ENCODE measurements at places on chromosomes 6 and 20.

- DNase-seq, result no peak
Observed at GRCh38 chr20:18513208-18513607, 5.5 kb downstream of the SEC23B start.

GRCh38 chr6:159979136-159979874, 10.4 kb downstream of the IGF2R start:
- peak; percentile 65 for DNase-seq

DNA sequence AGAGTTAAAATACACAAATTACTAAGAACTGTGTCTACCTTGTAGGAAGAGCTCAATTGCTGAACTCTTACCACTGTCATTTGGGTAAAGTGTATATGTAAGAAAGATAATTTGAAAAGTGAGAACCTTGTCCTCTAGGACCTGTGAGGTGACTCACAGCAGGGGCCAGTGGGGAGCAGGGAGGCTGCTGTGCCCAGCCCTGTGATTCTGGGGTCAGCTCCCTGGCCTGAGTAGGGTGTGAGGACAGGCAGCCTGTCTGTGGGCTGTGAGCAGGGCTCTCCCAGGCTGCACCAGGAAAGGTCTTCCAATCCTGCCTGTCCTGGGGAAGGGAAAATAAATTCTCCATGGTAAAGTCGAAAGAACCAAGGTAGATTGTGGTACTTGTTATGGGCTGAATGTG, 27.3 kb upstream of the SIRPG start:
- DNase-seq, result no peak

DNA sequence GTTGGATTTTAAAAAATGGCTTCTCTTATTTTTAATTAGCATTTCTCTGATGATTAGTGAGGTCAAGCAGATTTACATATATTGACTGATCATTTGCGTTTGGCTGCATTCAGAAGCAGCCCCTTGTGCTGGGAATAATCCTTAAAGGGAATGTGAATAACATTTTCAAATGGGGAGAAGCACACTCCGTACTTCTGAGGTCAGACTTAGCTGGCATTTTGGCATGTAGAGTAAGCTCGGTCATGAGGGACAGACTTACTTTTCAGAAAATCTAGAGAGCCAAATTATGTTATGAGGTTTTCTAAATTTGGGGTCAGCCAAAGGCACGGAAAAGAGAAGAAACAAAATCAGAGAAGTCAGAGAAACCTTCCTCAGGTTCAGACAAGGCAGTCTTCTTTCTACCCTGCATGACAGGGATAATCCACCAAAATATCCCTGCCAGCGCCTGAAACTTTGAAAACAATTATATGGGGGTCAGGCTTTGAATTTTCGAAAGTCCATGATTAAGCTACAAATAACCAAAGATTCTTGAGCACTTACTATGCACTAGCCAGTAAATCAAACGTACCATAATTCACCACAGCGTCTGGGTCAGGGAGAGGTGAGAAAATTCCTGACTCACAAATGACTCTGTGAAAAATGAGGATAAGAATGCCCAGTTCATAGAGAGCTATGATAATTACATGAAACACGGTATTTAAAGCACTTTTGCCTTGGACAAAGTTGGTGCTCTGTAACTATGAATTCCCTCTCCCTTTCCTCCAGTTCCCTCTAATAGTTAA, 44.9 kb downstream of the ADAT2 start:
- DNase-seq, result no peak

DNA sequence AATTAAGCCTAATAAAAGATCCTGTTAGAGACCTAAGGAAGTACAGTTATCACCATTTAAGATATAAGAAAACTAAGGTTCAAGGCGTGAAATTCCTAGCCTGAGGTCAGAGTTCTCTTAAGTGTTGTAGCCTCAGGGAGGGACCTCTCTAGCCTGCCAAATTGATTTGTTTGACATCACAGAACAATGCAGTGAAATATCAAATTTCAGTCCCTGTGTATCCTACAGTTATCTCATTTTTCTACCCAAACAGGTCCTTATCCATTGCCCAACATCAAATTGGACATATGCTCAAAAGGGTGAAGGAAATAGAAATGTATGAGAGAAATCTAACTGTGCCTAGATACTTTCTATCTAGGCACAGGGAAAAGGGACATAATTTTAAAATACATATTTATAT, 63.0 kb downstream of the NCOA7 start:
- DNase-seq, result no peak

DNA sequence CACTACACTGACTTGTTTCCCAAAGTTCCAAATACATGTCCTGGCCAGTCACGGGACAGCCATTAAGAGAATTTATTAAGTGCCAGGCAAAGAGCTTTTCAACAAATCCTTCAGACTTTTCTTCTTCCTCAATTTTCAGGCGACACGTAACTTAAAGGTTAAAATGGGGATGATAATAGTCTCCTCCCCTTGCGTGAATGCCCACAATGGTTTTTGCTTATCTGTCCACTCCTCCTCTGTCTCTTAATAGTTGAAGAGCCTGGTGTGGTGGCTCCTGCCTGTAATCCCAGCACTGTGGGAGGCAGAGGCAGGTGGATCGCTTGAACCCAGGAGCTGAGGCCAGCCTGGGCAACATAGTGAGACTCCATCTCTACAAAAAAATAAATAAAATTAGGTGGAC, 11.4 kb upstream of the PARD6B start:
- DNase-seq, result no peak

GRCh38 chr20:3927486-3928291, 38.5 kb downstream of the PANK2 start:
- DNase-seq, result no peak

GRCh38 chr6:74826263-74826662, 379.6 kb downstream of the COL12A1 start:
- no peak for DNase-seq

- no peak for DNase-seq
Observed at GRCh38 chr6:160007611-160008010, 38.7 kb downstream of the IGF2R start.

GRCh38 chr6:56756791-56757587, 114.3 kb upstream of the DST start:
- DNase-seq, result no peak

GRCh38 chr20:2814076-2814475, 711 bp upstream of the C20orf141 start:
- DNase-seq, result no peak

GRCh38 chr6:31737315-31737990, 1.1 kb upstream of the CLIC1 start:
- no peak for DNase-seq
